ENCODE measurements at places on chromosomes 3 and 15.

- peak; percentile 26 for DNase-seq
Observed at GRCh38 chr3:100316641-100317069, 17.9 kb upstream of the NIT2 start.

GRCh38 chr3:186705882-186706780, 11.0 kb upstream of the KNG1 start:
- DNase-seq, result no peak

GRCh38 chr3:119170821-119171220, 2.6 kb upstream of the UPK1B start:
- no peak for DNase-seq

DNA sequence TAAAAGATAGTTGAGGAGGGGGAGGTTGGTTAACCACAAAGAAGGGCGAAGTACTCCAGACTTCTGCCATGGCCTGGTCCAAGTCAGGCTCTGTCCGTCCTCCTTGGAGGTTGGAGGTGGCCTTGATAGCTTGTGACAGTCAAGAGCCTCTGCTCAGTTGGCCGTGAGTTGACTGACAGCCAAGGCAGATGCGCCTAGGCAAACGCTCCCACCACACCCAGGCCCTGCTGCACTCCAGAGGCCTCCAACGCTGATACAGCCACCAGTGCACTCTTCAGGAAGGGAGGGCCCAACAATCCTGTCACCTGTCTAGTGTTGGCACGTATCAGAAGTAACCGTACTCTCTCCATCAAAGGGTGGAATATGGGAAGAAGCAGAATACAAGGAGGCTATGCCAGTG, 9.3 kb downstream of the RBPMS2 start:
- DNase-seq, result no peak

DNA sequence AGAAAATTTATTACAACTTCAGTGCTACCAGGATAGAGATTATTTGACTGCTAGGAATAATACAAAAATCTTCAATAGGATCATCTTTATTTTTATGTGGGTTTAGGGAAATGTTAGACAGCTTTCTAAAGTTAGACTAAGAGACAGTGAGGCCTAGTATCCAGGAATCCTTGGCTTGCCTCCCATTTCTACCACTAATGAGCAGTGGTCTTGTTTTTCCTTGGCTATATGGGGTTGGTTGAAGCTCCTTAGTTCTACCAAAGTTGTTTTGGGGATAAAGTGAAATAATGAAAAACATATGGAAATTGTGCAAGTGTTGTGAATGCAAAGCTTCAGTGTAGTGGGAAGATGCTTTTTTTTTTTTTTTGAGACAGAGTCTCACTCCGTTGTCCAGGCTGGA, 16.8 kb downstream of the AP4E1 start:
- DNase-seq, result no peak

DNA sequence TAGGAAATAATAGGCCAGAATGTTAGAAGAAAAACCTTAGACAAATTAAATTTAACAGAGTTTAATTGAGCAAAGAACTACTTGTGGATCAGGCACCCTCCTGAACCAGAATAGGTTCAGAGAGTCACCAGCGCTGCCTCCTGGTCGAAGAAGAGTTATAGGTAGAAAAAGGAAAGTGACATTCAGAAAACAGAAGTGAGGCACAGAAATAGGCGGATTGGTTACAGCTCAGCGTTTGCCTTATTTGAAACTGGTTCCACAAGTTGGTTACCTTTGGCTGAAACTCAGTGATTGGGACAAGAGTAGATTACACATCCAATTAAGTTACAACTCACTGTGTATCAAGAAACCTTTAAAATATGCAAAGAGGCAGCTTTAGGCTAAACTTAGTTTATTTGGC, 4.4 kb downstream of the AADAC start:
- DNase-seq, result no peak

GRCh38 chr15:95608371-95608770, 722.1 kb upstream of the NR2F2 start:
- DNase-seq, result no peak

- no peak for DNase-seq
Observed at GRCh38 chr15:80693682-80694610, 1.2 kb upstream of the ABHD17C start.

DNA sequence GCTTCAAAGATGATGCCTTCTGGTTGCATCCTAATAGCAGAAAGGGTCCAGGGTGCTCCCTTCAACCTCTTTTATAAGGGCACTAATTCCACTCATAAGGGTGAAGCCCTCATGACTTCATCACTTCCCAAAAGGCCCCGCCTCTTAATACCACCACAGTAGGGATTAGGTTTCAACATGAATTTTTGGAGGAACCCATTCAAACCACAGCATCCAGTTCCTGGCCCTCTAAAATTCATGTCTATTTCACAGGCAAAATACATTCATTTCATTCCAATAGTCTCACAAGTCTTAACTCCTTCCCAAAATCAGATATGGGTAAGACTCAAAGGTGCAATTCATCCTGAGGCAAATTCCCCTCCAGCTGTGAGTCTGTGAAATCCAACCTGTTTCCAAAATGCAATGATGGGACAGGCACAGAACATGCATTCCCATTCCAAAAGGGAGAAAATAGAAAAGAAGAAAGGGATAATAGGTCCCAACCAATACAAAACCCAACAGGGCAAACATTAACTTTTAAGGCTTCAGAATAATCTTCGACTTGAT, 124.0 kb downstream of the ATP1B3 start:
- DNase-seq, result no peak

- no peak for DNase-seq
Observed at GRCh38 chr3:181630853-181631252, 80.9 kb upstream of the SOX2 start.

DNA sequence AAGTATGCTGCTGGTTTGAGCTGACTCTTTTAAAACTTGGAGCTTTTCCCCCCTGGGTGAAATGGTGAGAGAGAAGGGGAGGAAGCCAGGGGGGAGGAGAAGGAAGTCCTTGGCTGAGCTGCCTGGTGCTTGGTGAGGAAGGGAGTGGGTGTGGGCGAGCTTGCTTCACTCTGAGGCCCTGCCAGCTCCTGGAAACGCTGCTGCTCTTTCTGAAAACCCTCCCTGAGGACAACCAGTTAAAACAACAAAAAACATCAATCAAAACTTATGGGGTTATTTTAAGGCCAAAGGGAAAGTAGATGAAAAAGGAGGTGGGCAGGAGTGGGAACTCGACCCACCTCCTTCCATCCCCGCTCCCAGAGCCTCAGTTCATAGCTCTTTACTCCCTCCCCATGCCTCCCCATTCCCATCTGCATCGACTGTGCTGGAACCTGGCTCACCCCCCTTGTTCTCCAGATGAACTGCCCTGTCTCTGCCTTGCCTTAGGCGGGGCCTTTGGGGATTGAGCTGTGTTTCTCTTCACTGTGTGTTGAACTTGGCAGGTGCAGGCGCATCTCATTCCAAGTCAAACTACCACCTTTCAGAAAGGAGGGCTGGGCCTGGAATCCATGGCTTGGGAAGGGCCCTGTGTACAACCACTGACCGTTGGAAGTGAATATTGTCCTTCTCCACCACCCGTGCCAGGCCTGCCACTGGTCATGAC, 166.1 kb downstream of the ZNF621 start:
- no peak for DNase-seq

- no peak for DNase-seq
Observed at GRCh38 chr15:41066516-41066915, 49.6 kb downstream of the INO80 start.

DNA sequence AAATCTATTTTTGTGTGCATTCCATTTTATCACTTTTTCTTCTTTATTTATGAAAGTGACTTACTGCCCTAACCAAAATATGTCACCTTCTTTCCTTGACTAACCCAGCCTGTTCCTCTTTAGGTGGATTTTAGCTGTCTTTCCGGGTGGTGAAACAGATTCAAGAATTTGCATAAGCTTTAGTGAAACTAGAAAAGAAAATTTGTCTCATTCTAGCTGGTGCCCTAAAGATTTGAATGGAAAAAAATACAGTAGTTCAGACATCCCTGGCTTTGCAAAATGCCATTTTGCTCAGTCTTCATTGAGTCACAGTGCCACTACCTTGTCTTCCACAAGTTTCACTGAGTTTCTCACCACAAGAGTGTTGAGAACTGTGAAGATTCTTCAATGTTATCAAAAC, 28.2 kb upstream of the CCDC50 start:
- no peak for DNase-seq

DNA sequence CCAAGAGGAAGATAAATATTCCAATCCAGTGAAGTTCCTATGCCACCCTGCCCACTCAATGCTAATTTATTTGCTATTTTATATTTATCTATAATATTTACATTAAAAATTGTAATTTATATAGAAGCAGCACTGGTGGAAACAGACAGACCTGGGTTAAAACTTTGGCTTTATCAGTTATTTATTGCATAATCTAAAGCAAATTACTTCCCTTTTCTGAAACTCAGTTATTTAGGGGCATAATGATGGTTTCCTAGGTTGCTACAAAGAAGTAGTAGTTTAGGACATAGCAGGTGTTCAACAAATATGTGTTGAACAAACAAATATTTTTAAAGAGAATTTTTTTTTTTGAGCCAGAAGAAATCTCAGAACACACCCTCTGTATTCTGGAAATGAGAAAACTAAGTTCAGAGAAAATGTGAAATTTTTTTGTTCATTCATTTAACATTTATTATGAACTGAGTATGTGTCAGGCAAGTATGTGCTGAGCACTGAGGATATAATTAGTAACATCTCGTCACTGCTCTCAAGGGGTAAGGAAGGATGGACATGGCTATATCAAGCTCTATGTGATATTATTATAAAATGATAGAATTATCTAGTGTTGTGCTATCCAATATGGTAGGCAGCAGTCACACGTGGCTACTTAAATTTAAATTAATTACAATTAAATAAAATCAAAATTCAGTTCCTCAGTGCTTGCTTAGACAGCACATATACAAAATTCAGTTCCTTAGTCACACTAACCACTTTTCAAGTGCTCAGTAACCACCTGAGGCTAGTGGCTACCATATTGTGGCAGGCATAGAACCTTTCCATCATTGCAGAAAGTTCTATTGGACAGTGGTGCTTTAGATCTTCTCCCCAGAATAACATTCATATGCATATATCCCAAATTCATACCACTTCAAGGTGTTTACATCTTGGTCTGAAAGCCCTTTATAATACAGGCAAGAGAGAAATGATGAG, 7.0 kb upstream of the UBE2Q2 start:
- DNase-seq, result no peak

GRCh38 chr3:197599089-197599765, 43.5 kb upstream of the BDH1 start:
- peak; percentile 44 for DNase-seq

DNA sequence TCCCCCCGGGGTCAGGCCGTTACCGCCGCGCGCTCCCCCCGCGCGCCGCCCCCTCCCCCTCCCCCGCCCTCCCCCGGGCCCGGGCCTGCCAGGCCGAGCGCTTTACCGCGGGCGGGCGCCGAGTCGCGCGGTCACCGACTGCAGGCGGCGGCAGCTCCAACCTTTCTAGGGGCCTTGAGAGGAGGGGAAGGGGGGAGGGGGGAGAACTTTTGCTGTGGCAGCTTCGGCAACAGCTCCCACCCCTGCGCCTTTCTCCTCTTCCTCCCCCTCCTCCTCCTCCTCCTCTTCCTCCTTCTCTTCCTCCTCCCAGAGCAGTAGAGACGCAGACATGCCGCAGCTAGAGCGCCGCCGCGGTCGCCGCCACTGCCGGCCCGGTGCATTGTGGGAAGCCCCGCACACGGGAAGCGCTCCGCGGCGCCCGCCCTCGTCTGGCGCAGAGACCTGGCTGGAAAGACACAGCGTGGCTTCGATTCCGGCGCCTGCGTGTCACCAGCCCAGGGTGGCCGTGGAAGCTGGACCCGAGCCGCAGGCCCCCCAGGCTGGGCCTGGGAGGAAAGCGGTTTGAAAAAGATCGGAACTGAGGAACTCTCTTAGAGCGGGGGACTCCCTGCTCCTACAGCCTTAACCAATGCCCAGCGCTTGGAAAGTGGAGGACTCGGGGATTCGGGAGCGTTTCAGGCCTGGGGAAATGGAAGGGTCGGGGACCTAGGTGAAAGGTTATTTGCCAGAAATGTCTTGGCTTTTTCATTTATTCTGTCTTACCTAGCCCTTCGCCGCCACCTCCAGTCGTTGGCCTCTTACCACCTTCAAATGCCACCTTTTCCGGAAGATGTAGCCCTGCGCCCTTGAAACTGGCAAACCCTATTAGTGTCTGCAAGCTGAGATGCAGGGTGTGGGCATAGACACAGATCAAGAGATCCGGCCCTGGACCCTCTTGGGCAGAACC, at the start of gene ZNF148:
Gene ZNF148 (minus strand): TSS at position 330 of the 946 bp plus-strand sequence. CDS start 61,685 bp downstream, outside the sequence.
- DNase-seq, result peak; percentile 58

GRCh38 chr3:133945381-133946095, 49.9 kb upstream of the RAB6B start:
- DNase-seq, result no peak

GRCh38 chr3:152204218-152204617, 64.5 kb upstream of the MBNL1 start:
- no peak for DNase-seq

GRCh38 chr3:188006726-188007393, 147.1 kb upstream of the LPP start:
- DNase-seq, result no peak

DNA sequence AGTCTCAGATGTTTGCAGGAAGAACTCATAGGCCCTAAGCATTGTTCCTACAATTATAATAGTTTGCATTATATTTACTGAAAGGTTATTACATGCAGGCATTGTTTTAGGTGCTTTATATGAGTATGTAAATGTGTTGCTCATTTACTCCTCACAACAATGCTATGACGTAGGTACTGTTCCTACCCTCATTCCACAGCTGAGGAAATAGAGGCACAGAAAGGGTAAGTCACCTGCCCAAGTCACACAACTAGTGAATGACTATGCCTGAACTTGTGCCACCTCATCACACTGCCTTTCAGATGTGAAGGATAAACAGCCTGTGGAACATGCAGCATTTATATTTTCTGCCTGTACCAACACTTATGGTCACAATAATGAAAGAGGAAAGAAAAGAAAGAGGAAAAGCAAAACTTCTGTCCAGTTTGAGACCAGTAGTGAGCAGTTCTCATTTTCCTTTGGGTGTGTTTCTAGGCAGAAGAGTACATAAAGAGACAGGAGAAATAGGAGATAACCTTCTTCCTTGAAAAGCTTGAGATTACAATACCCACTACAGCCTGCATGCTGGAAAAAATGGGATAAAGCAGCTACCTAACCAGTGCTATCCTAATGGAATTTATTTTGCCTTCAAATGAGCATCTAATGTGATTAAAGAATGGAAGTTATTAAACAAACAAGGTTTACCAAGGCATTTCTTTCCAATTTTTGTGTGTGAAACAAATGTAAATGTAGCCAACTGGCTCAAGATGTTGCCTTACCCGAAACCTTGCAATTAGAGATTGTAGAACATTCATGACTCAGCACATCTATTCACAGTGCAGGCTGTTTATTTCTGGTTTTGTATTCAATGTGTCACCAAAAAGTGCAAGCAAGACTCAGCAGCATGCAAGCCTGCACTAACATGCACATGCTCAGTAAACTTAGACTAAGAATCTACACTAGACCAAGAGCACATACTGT, 20.5 kb upstream of the ENTPD3 start:
- no peak for DNase-seq

DNA sequence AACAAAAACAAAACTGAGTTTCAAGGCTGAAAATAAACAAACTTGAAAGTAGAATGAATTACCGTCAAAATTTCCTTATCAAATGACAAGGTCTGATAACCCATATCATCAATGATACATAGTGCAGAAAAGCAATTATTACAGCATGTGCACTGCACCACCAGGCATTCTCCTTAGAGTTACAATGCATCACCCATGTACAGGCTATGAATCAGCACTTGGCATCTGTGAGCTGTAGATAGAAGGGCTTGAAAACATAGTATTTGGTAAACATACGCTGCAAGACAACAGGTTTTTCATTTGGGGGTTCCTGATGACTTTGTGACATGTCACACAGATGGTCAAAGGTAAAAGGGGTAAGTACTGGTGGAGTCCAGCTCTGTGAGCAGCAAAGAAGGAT, 265.1 kb downstream of the CTNNB1 start:
- DNase-seq, result no peak

Data from AG04450 (cell line).